ENCODE measurements at places on chromosomes 1 and 21.
A peak's percentile ranks its signal among the peaks of the same experiment; 100 is the strongest.

GRCh38 chr1:225888898-225889601, at the start of gene LEFTY1:
TSS of gene LEFTY1 (minus strand) at chr1:225889146. CDS start at chr1:225889066, 80 bp downstream.
- H3K4me1 ChIP-seq, result peaks cover 2% of the 10 kb centered on the region
- no peaks in the 10 kb centered on the region for H3K36me3 ChIP-seq
- no peak for DNase-seq
- no peak within 1 kb of the TSS for H3K27ac ChIP-seq
- H3K27me3 ChIP-seq, result no peaks in the 10 kb centered on the region
- H3K4me3 ChIP-seq, result no peak within 1 kb of the TSS

DNA sequence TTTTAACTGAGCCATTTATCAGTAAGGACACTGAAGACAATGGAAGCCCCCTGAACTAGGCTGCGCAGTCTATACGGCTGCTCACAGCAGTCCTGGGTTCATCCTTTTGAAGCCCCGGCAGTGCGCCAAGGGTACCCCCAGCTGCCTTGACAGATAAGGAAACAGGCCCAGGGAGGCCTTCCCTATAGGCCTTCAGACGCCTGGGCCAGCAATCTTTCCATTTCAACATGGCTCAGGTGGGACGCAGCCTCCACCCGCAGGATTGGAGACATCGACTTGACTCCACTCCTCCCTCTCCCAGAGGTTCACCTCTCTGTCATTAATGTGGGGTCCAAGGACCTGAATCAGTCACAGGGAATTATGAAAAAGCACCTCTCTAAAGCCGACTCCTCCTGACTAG, 2.8 kb upstream of the LYPD8 start:
- no peak overlapping the region for H3K27ac ChIP-seq
- DNase-seq, result no peak
- H3K4me1 ChIP-seq, result no peaks in the 10 kb centered on the region
- no peaks in the 10 kb centered on the region for H3K27me3 ChIP-seq
- H3K4me3 ChIP-seq, result no peak overlapping the region
- no peaks in the 10 kb centered on the region for H3K36me3 ChIP-seq

GRCh38 chr1:200226268-200226968, 183.4 kb downstream of the ZNF281 start:
- no peak for DNase-seq
- H3K27ac ChIP-seq, result no peak overlapping the region
- H3K4me1 ChIP-seq, result peaks cover 11% of the 10 kb centered on the region
- H3K27me3 ChIP-seq, result no peaks in the 10 kb centered on the region
- no peaks in the 10 kb centered on the region for H3K36me3 ChIP-seq
- H3K4me3 ChIP-seq, result no peak overlapping the region

DNA sequence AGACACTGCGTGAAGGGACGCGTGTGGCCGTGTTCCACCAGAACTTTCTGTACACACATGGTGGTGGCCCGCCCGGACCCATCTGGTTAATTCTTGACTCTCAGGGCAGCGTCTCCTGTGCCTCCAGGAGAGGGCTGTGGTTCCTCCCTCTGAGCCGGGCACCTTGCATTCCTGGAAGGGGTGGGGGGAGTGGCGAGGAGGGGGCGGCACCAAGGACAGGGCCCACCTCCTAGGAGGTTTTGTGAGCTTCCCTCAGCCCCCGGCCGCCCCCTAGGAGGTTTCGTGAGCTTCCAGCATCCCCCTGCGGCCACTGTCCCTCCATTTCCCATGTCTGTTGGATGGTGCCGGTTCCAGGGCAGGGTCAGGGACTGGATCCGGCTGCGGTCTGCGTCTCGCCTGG, 28.9 kb downstream of the FAAP20 start:
- H3K36me3 ChIP-seq, result peaks cover 8% of the 10 kb centered on the region
- no peaks in the 10 kb centered on the region for H3K27me3 ChIP-seq
- H3K4me3 ChIP-seq, result no peak overlapping the region
- no peak overlapping the region for H3K27ac ChIP-seq
- no peaks in the 10 kb centered on the region for H3K4me1 ChIP-seq

DNA sequence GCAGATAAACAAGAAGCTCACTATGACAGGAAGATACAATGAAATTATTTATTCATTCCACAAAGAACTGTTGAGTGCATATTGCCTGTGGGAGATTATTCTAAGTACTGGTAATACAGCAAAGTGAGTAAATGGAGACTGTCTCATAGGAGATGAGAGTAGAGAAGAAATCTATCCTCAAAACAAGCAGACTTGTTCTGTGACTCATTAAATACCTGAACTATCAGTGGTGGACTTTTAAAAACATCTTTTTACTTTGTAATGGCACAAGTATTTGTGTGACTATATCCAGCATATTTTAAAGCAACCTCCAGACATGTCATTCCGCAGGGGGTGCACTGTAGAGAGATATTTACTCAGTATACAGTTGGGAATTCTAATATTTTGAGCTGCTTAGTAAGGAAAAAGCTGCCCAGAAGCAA, 259.2 kb downstream of the FMN2 start:
- H3K27ac ChIP-seq, result no peak overlapping the region
- no peak overlapping the region for H3K4me3 ChIP-seq
- H3K27me3 ChIP-seq, result no peaks in the 10 kb centered on the region
- H3K4me1 ChIP-seq, result no peaks in the 10 kb centered on the region
- no peaks in the 10 kb centered on the region for H3K36me3 ChIP-seq

DNA sequence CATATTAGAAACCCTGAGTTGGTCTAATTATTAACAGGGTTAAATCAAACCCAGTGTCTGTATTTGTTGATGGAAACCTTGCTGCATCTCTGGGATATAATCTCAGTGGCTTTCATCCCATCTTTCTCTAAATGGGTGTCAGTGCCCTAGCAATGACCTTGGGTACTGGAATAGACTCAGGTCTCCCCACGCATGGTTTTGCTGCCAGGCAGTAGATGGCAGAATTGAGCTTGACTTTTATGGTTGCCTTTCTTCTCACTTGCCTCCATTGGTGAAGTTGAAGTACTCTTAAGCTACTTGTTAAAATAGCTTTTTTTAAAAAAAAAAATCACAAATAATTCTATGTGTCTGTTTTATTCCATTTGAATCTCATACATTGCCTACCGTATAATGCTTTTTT, 81.8 kb upstream of the HMCN1 start:
- peaks cover 12% of the 10 kb centered on the region for H3K4me1 ChIP-seq
- H3K27ac ChIP-seq, result no peak overlapping the region
- no peaks in the 10 kb centered on the region for H3K36me3 ChIP-seq
- no peak overlapping the region for H3K4me3 ChIP-seq
- no peaks in the 10 kb centered on the region for H3K27me3 ChIP-seq

DNA sequence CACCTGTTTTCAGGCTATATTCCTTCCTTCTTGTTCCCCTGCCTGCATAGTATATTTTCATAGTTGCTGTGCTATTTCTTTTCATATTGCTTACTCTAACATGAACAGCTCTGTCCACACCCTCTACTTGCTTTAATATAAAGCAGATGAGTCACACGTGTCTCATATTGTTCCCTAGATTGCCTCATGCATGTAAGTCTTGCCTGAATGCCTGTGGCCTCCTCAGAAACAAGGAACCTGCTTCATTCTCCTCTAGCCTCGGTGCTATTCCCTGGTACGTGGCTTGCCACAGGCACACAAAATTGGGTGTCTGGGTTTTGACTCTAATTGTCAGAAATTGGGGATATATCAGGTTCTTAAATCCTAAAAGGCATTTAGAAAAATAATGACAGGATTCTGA, 16.5 kb upstream of the PKP1 start:
- H3K27me3 ChIP-seq, result no peaks in the 10 kb centered on the region
- no peak overlapping the region for H3K4me3 ChIP-seq
- H3K36me3 ChIP-seq, result no peaks in the 10 kb centered on the region
- peaks cover 51% of the 10 kb centered on the region for H3K4me1 ChIP-seq

DNA sequence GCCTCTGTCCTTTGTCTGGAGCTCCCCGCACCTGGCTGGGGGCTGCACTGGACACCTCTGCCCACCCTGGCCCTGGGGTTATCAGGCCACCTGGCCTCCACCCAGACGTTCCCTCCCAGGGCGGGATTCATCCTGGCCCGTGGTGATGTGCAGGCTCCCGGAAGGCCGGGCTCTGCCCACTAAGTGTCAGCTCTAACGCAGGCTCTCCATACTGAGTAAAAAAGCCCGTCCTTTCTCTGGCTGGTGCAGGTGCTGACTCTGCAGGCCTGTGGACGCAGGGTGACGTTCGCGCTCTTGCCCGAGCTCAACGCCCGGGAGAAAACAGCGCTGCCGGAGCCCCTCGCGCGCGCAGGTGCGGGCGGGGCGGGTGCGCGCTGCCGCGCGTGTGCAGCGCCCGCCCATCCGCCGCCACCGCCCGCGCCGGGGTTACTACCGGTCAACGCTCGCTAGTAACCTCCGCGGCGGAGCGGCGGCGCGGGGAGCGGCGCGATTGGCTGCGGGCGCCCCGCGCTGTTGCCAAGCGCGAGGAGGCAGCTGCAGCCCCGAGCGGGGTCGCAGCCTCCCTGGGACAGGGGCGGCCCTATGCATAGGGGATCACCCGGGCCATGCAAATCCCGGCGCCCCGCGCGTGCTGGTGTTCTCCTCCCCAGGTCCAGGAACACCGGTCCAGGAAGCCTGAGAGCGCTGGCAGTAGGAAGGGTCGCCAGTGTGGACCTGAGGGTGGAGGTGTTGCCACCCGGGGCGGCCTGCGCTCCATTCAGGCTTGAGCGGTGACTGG, 15.7 kb downstream of the ABCG1 start:
- DNase-seq, result no peak
- H3K27me3 ChIP-seq, result peaks cover 4% of the 10 kb centered on the region
- H3K36me3 ChIP-seq, result no peaks in the 10 kb centered on the region
- peak overlapping the region; percentile 33 for H3K27ac ChIP-seq
